Anterior cingulate cortex (tissue), 58 donors: ENCODE measurements at places on chromosomes 12 and 14.

- DNase-seq, result no peak
These were observed 27.5 kb downstream of the FLVCR2 start for GRCh38 chr14:75605916-75606315.

GRCh38 chr14:23025151-23025814, 9.4 kb downstream of the PSMB5 start:
- DNase-seq, result no peak

- no peak for DNase-seq
These were observed 31.1 kb downstream of the FRS2 start for GRCh38 chr12:69501154-69501895.

- no peak for DNase-seq
These were observed 42.1 kb upstream of the DICER1 start for GRCh38 chr14:95199298-95199983.

- DNase-seq, result no peak
These were observed 151.0 kb upstream of the SRRM4 start for GRCh38 chr12:118830296-118830695.

DNA sequence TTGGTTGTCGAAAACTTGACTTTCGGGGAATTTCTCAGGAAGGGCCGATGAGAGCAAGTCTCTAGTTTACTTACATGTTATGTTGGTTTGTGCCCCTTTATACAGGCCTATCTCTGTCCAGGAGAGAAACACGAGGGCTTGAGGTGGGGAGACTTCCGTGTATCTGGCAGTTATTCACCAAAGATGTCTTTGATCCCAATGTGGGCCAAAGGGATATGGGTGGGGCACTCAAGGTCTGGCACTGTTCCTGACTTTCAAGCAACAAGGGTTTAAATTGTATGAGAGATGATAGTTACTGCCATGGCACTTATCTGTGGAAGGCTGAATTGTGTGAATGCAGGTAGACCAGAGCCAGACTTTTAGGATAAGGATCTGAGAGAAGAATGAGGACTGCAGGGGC, 137.2 kb upstream of the DHRS4 start:
- DNase-seq, result no peak

DNA sequence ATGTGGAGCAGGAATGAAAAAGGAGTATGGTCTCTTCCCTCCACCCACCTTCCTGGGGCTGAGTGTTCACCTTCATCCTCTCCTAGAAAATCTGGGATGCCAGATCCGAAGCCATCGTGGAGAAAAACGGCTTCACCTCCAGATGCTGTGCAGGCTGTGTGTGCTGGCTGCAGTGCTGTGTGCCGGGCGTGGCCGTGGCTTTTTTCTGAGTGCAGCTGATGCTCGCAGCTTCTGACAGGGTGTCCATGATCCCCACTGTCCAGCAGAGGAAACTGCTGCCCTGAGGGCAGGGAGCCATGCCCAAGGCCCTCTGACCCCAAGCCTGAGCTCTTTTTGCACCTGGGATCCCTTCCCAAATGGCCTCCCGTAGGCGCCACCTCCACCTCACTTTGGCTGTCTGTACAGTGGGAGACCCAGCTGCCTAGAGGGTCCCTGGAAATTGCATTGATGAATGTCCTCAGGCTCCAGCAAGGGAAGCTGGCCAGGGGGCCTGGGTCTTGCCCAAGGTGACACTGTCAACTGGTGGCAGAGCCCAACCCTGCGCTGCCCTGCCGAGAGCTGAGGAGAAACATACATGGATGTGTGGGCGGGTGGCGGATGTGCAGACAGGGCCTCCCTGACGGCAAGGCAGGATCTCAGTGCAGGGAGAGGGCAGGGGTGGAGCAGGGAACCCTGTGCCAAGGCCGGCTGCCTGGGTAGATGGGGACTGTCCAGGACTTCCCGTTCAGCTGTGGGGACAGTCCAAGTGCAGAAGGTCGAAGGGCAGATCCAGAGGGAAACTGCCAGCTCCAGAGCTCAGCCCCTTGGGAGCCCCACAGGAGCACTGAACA, 53.3 kb downstream of the BEGAIN start:
- DNase-seq, result no peak

DNA sequence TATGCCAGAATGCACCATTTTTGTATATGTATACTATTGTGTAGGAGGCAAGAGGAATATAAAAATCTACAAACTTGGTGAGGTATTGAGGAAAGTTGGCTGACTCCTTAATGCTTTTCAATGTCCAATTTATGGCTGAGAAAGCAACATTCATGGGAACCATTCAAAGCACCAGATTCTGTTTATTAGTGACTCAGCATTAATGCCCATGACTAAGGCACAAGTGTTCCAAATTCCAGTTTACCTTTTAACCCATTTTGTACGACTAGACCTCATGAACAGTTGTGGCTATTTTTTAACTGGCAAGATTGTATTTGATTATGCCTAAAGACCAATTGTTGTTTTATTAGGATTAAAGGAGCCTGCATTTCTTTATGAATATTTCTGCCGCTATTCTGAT, 375.4 kb upstream of the ATP2B1 start:
- DNase-seq, result no peak

DNA sequence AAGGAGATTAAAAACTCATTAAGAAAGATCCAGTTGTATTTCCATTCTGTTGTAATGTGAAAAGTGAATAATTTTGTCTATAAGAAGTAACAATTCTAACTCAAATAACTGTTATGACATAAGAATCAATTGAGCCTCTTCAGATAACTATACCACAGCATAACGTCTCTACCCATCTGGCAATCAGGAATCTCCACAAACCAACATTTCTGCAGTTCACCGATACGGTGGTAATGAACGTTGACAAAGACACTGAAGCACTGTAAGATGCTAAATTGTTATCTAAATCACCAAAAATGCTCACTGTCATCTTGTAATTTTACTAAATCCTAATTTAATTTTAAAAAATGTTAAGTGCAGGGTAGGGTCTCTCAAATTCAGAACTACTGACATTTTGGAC, 130.9 kb upstream of the USP15 start:
- DNase-seq, result no peak

GRCh38 chr14:74437496-74438053, 11.6 kb upstream of the SYNDIG1L start:
- DNase-seq, result no peak

- no peak for DNase-seq
These were observed 282.5 kb upstream of the TMPO start for GRCh38 chr12:98232753-98233390.

- DNase-seq, result no peak
These were observed 159.2 kb downstream of the GCH1 start for GRCh38 chr14:54743382-54743781.

DNA sequence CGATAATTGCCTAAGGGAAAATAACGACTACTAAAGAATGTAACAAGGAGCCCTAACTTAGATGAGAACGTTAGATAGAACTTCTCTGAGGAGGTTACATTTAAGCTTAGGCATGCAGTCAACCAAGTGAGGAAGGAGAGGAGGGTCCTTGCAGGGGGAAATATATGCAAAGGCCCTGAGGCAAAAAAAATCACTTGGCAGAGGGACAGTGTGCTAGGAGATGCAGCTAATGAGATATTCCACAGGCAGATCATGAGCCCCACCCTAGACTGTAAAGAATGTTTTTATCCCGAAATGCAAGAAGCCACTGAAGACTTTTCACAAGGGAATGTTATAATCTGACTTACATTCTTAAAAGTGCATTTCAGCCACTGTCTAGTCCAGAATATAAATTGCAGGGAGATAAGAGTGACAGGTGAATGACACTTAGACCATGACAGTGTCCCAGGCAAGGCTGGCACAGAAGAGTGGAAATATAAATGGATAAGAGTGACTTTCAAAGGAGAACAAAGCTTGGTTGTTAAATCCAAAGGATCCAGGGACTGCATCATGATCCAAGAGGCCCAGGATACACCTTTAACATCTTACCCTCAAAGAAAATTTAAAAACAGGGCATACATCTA, 61.0 kb downstream of the PPM1H start:
- DNase-seq, result no peak

- peak; percentile 58 for DNase-seq
These were observed 932.3 kb downstream of the DIO2 start for GRCh38 chr14:79278798-79279644.

GRCh38 chr12:48796976-48797375, 8.1 kb upstream of the ADCY6 start:
- no peak for DNase-seq

- no peak for DNase-seq
These were observed 2.9 kb downstream of the SLC17A8 start for GRCh38 chr12:100359822-100360221.

- no peak for DNase-seq
These were observed 33.1 kb upstream of the PTPRO start for GRCh38 chr12:15289192-15289591.

GRCh38 chr12:120117961-120118320, 1.4 kb upstream of the RAB35 start:
- no peak for DNase-seq

GRCh38 chr12:49942921-49943624, 7.5 kb upstream of the AQP2 start:
- DNase-seq, result no peak

DNA sequence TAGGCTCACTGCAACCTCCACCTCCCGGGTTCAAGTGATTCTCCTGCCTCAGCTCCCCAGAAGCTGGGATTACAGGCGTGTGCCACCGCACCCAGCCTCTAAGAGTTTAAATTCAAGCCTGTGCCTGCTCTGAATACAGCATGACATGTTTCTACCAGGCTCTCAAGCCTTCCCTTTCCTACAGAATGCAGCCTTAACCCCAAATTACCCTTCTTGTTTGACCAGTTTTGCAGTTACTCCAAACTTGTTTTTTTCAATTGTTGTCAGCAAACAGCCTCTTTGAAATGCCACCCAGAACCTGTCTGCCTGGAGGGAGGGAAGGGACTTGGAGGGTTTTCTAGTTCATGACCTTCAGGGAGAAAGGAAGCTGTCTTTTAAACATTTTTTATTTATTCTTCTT, 15.4 kb downstream of the GLTP start:
- DNase-seq, result no peak

DNA sequence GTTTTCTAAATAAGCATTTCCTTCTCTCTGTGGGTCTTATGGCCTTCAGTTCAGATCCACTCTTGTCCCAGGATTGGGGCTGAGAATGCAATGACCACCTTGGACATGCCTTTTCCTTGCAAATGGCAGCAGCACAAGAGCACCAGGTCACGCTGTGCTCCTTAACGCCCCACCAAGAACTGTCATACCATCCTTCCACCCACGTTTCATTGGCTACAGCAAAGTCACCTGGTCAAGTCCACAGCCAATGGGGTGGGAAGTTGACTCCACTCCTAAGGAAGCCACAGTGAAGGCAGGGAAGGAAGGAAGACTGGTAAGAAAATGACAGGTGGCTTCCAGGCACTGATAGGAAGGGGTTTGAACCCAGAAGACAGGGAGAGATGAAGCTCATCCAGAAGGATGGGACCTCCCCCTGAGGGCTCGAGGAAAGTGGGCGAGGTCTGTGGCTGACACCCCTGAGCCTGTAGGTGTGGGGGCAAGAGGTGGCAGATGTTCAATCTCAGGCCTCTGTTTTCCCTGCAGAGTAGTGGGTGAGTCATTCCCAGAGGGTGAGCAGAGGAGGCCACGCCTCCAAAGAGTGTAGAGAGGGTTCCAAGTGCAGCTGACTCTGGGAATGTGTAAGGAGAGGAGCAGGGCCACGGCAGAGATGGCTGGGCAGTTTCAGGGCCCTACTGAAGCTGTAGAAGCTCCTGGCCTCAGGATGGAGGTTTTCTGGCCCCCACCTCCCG, 113.5 kb upstream of the VRK1 start:
- no peak for DNase-seq

DNA sequence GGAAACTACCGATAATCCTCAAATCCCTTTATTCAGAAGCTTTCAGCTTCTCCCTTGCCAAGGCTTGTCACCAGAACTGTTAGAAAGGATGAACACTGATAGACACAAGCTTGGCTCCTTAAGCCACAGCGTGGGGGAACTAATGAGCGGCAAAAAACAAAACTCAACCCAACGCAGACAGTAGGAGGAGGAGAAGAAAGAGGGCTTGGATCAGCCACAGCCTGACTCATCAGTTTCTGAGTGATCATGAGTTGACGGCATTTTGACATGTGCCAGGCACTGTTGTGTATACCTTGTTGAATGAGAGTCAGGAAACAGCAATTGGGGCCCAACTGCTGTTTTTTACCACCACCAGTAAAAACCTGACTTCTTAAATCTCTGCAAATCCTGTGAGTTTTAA, 23.7 kb downstream of the PLXNC1 start:
- no peak for DNase-seq

GRCh38 chr12:60174941-60175340, 579.1 kb downstream of the SLC16A7 start:
- DNase-seq, result no peak

DNA sequence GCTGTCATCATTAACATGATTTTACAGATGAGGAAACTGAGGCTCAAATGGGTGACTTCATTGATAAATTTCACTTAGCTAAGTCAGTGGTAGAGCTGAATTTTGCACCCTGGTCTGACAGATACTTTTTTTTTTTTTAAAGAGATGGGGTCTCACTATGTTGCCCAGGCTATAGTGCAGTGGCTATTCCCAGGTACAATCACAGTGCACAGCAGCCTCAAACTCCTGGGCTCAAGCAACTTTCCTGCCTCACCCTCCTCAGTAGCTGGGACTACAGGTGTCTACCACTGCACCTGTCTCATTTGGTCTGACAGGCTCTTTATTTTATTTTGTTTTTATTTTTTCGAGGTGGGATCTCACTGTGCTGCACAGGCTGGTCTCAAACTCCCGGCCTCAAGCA, 24.2 kb upstream of the CORO1C start:
- no peak for DNase-seq

GRCh38 chr14:36227802-36228201, 51.3 kb upstream of the PTCSC3 start:
- no peak for DNase-seq

- no peak for DNase-seq
These were observed 261.5 kb downstream of the PCNX1 start for GRCh38 chr14:71168564-71169427.

DNA sequence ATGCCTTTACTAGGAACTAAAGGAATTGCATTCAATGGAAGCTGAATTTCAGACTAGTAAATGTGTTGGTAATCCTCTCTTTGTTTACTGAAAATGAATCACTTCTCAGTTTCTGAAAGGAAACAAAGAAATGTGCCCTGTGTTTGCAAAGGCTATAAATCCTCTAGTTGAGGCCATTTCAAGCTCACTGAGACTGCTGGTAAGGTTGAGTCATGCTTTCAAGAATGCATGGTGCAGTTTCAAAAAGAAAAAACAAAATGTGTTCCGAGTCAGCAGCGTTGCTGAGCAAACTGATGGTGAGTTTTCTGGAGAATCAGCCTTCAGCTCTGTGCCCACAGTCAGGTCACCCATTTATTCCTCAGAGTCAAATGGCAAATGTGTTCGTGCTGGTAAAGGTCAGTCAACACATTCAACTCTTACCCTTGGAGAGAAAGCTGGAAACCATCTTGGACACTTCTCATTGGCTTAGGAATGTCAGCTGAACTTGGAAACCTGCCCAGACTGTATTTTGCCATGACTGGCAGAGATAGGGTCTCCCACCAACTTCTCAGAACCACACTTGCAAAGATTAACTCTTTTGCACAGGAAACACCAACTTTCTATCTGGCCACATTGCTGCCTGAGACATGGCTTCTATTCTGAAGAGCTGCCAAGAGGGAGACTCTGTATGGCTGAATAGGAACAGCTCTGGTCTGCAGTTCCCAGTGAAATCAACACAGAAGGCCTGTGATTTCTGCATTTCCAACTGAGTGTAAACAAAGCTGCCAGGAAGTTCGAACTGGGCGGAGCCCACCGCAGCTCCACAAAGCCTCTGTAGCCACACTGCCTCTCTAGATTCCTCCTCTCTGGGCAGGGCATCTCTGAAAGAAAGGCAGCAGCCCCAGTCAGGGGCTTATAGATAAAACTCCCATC, 484.4 kb downstream of the ATP23 start:
- peak; percentile 16 for DNase-seq

- no peak for DNase-seq
These were observed 620 bp downstream of the MMP17 start for GRCh38 chr12:131828671-131829355.
